ENCODE measurements at places on chromosomes 1 and 21.
A peak's percentile ranks its signal among the peaks of the same experiment; 100 is the strongest.

DNA sequence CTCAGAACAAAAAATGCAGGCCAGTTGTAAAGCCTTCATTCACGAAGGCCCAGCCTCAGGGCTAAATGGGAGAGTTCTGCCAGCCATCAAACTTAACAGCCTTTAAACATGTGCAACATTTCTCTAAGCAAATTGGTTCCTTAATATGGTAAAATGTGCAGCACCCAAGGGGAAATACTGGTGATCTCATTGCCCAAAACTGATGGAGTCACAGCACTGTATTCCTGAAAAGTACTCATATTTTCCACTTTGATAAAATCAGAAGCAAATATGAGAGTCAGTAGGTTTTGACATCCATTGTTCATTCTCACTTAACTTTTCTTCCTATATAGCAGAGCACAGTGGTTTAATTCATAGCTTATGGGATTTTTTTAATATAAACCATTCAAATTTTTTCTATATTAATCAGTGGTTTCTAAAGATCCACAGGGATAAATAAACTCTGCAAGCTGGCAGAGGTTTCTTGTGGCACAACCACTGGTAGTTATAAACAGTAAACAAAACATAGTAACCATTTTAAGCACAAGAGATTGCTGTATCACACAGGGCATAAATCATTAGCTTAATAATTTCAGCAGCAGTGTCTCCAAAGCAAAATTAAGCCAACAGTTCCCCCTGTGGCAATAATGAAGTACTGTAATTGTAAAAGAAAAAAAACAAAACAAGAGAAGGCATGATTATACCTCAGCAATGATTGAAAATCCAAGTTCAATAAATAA, 106.9 kb upstream of the LYPLAL1 start:
- DNase-seq = no peak

DNA sequence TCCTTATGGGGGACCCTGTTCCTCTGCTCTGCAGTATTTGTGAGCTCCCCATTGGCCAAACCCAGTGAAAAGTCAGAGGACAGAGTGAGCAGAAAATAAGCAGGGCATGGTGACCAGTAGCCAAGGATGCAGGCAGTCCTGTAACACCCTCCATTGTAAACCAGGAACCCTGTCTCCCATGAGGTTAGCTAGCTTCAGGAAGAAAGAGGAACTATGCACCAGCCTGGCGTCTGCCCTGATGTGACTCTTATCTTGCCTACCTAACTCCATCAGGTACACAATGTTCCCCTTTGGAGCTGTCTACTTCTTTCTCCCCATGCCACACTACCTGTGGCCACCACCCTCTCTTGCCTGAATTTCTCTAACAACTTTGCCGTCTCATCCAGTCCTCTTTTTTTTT, 119.2 kb downstream of the LRIG2 start:
- DNase-seq = no peak

DNA sequence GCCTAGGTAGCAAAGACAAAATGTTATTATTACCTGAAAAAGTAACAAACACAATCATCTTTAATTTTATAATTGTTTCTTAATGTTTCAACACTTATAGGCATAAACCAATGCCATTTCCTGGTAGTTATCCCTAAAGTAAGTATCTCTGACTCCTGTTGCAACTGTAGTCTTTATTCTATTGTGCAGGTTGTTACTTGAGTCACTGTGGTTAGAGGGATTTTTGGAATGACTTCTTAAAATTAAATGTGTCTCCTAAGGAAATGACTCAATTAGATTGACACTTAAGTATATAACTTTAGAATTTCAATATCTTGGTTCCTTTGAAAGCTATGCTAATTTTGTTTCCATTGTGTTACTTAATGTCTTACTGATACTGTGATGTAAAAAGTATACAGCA, 143.9 kb downstream of the PHTF1 start:
- no peak for DNase-seq

GRCh38 chr1:246365708-246366107, 141.4 kb downstream of the SMYD3 start:
- DNase-seq = no peak

DNA sequence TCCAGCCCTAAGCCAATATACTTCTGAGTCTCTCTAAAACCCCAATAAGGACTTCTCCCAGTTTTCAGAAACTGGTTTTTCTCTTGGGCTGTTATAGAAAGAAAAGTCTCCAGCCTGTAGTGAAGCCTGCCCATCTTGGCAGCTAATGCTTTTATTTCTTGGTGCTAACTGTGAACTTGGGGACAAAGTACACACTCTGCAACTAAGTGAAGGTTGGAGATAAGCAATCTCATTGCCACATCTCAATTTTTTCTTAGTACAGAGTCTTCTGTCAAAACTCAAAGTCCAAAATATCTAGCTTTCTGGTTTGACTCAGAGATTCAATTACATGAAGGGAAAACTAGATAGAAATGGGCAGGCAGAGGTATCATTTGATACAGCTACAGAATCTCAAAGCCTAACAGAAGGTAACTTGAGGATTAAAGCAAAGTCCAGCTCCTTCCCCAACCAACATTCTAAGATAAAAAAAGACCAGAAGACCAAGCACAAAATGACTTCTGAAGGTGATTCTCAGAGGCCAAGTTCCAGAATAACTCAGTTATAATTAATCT, 14.0 kb downstream of the AK2 start:
- no peak for DNase-seq

- no peak for DNase-seq
Observed at GRCh38 chr21:38954588-38955004, 148.9 kb downstream of the ETS2 start.

GRCh38 chr1:173573596-173573995, 29.3 kb downstream of the SLC9C2 start:
- DNase-seq = no peak

- DNase-seq = no peak
Observed at GRCh38 chr1:99872063-99872462, 21.9 kb downstream of the AGL start.

DNA sequence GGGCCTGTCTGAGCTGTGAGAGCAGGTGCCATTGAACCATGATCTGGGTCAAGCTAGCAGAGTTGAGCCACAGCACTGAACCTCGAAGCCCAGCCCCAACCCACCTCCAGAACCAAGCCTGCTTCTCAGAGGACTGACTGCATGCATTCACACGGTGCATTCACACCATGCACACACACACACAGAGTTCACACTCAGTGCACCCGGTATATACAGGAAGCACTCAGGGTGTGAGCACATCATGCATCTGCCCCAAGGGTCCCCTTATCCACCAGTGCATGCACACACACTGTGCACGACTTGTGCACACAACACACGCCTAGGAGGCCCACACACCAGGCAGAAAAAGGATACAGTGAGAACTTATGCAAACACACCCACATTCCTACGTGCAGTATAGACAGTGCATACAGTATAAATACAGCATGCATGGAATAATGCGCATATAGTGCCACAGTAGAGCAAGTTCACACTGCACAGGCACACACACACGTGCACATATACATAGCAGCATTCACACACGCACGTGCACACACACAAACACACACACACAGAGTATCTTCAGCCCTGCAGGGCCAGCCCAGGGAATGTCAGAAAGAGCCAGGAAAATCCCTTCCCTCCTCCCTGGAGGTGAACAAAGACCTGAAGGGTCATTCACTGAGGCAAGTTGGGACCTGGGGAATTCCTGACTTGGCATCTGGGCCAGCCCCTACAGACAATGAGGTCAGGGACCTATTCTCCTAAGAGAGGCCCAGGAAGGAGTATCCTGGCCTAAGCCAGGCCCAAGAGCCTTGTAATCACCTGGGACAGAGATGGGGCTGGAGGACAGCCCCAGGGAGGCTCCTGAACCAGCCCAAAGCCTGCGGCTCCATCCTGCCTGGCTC, 42.1 kb downstream of the CAMK2N1 start:
- no peak for DNase-seq

DNA sequence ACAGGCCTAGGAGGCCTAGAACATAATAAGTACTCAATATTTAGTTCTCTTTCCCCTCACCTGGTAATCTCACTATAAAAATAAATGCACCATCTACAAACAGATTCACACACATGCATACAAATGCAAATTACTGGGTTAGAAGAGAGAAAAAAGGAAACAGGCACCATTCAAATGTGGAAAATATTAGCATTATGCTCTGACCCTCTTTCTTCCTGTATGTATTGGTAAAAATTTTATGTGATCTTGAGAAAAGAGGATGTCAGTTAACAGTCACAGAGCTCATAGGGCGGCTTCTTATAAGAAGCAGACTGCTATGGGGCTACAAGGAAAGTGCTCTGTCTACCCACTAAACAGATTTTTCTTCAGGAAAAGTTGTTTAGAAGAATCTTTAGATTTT, 565.4 kb downstream of the LMO4 start:
- no peak for DNase-seq

DNA sequence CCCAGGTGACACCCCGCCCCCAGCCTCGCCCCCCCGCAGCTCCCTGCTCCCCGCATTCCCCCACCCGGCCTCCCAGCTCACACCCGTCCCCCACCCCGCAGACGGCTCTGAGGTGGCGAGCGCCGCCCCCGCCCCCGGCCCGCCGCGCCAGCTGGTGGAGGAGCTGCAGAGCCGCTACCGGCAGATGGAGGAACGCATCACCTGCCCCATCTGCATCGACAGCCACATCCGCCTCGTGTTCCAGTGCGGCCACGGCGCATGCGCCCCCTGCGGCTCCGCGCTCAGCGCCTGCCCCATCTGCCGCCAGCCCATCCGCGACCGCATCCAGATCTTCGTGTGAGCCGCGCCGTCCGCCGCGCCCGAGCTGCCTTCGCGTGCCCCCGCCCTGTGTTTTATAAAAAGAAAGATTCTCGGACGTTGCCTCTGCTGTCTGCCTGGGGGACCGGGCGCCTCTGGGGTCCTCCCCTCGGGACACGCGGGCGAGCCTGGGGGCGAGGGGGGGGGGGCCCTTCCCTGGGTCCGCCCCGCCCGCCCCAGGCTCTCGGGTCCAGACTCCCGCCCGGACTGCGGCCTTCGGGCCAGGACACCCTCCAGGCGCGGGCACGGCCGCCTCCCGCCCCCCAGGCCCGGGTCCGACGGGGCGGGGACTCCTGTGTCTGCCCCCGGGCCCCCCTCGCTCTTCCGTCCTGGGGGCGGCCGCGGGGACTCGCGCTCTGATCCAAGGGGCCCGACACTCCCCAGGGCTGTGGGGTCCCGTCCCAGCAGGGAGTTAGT, 1.6 kb upstream of the MMP23B start:
- peak; percentile 94 for DNase-seq

DNA sequence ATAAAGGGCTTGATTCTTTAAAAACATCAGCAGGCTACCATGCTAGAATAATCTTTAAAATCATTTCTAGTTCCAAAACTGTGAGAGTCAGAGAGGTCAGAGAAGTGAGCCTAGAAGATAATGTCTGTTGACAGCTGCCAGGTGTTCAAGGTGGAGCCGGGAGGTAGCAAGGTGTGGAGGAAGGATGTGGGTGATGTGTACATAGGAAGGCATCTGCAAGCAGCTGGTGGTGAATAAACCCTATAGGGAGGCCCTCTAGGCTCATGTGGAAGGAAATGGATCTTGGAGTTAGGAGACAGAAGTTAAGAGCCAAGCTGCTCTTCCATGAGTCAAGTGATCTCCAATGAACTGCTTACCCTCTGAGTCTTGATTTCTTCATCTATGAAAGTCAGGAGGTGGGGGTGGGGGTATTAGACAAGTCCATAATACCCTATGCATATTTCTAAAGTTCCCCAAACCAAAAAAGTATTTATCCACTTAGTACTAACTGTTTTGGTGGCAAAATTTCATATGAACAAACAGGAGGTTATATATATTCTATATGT, 266.3 kb downstream of the RHOU start:
- no peak for DNase-seq

DNA sequence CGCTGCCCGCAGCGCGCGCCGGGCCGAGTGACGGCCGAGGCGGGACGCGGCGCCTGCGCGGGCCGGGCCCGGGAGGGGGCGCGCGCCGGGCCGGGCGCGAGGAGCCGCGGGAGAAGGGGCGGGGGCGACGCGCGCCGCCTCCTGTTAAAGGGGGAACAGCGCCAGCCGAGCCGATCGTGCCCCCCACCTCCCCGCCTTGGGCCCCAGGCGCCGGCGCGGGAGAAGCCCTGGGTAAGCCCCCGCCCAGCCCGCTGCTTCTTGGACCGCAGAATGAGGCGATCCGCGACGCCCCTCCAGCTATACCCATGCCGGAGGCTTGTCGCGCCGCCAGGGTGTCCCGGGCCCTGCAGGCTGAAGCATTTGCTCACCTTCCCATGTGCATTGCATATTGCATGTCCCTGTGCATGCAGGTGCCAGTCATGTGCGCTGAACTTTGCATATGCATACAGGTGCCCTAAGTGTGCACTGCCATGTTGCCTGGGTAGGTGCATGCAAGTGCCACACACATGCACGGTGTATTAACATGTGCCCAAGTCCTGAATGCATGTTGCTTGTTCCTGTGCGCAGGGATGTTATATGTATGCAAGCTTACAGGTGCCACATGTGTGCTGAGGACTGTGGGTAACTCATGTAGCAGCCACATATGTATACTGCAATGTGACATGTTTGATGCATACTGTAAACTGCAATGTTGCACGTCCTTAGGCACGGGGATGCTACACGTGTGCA, at the start of gene ADGRB2:
ADGRB2 (minus strand) TSS at position 29 of the 729 bp plus-strand sequence. CDS start 7,119 bp downstream, outside the sequence.
- no peak for DNase-seq

GRCh38 chr1:109864930-109865612, 45.6 kb upstream of the CSF1 start:
- DNase-seq = no peak

- DNase-seq = no peak
Observed at GRCh38 chr1:41679531-41679930, 195.0 kb upstream of the EDN2 start.

DNA sequence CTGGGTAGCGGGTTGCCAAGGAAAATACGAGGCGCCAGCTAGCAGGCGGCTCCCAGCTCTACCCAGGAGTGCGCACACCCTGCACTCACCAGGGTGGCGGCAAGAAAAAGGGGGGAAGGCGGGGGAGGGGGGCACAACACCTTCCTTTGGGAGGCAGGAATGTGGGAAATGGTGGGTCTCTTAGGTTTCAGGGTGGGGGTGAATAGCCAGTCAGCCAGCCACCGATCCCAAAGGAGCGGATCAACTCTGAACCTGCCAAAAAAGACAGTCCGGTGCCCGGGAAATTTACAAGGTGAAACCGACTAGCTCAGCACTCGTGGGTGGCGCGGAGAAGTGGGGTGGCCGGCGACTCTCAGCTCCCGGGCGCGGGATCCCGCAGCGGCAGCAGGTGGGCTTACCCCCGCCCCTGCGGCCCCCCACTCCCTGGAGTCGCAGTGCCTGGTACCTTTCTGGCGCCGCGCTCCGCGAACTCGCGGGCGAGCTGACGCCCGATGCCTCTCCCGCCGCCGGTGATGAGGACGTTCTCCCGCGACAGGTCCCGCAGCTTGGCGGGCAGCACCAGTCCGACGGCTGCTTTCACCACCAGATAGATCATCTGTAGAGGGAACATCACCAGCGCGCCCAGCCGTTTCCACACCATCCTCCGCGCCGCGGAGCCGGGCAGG, 1.2 kb downstream of the DHRS3 start:
- DNase-seq = peak; percentile 75

DNA sequence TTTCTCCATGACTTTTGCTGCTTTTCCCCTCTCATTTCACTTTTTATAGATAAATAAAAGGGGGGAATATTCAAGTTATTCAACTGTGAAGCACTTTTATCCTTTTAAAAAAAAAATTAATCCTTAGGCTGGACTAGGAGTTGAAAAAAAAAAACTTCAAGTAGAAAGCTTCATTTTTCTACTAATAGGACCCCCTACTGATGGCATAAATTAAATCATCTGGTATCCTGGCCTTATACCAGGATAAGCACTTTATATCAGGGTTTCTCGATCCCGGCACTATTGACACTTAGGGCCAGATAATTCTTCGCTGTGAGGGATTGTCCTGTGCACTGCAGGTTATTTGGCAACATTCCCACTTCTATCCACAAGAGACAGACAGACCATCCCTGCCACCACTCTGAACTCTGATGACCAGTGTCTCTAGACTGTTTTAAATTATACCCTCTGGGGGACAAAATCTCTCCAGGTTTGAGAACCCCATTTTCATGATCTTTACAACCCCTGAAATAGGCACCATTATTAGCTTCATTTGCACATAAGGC, 17.6 kb downstream of the USP33 start:
- DNase-seq = no peak

Data from activated CD8-positive, alpha-beta memory T cell treated with anti-CD3 and anti-CD28 coated beads, Interleukin-2, amount 50 U/mL, for 48 hours (primary cell).